ENCODE measurements at places on chromosomes 16 and 17. TPM values are rescaled to one million over a fixed set of nuclear protein-coding genes. Genes with fewer than 3 reads are reported as not detected.

- DNase-seq = no peak
Measured at GRCh38 chr17:39357986-39358385, 43.4 kb downstream of the FBXL20 start.

- DNase-seq = no peak
Measured at GRCh38 chr16:14389359-14389758, 240.7 kb downstream of the PARN start.

The CD7 gene
- 140 TPM for total RNA-seq

DNA sequence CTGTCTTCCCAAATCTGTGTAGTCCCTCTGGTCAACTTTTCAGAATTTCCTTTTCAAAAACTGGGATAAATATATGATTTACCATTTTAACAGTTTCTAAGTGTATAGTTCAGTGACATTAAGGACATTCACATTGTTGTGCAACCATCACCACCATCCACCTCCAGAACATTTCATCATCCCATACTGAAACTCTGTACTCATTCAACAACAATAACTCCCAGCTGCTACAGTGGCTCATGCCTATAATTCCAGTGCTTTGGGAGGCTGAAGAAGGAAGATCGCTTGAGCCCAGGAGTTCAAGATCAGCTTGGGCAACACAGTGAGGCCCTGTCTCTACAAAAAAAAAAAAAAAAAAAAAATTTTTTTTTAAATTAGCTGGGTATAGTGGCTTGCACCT, 131.0 kb downstream of the AATF start:
- no peak for DNase-seq

The DBF4B gene
- total RNA-seq = 5.0 TPM

DNA sequence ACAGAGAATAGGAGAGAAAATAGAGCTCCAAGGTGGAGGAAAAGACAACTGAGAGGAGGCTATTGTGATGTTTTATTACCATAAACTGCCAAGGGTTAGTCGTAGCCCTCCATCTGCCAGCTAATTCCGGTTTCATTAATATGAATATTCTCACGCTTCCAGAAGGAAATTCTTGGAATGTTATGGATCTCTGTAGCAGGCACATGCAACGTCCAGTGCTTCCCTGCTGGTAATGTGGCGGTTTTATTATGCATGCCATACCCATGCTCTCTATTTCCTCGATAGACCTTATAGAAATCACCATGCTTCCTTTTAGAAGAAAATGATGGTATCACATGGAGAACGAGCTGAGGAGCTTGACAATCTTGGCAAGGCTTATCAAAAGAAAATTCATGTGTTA, 463.6 kb downstream of the MAF start:
- no peak for DNase-seq

DNA sequence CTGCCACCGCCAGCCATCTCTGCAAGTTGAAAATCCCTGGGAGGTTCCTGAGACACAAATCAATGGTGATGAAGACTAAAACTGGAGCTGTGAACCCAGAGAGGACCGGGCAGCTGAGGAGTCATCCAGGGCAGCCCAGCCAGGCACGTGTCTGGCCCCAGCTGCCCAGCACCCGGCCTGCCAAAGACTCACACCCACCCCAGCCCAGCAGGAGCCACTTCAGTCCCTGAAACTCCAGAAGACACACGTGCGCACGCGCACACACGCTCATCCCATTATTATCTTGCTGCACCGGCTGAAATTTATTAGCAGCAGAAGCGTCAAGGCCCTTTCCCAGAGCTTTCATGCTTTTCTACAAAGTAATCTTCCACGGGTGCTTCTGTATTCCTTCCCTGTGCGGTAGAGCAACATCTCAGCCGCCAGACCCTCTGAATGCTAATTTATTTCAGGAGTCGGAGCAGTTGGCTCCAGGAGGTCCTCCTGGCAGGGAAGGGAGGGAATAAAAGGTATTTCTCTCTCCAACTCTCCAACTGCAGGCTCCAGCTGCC, 59.8 kb upstream of the RBFOX3 start:
- no peak for DNase-seq

The DGKE gene
- total RNA-seq = 45.5 TPM

- no peak for DNase-seq
Measured at GRCh38 chr16:84053237-84053636, 10.6 kb upstream of the SLC38A8 start.

DNA sequence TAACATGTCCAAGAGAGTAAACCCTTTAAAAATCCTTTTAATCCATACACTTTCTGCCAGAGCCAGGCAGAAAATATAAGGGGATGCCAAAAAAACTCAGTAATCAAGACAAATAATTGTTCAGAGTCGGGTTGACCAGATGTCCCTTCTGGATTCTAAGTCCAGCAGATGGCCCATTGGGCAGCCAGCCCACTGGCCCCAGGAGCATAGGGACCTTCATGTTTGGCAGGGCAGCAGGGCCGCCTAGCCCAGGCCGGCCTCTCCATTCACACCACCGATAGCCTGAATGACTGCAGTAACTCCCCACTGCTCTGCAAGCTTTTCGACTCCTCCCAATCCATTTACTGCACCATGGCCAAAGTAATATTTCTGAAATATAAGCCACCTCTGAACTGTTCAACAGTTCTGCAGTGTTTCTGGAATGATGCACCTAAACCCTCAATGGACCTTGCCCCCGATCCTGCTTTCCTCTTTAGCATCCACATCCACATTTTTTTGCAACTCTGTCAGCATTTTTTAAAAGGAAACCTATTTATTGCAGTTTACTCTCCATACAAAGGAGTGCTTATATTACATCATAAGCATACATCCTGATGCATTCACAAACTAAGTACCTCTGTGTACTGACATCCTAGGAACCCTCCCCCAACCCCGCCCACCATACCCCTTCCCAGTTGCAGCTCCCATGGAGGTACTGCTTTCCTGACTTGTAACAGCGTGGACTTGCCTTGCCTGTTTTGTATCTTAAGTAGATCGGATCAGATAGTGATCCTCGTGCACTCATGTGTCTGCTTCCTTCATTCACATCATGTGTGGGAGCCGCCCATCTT, 46.4 kb downstream of the LDHD start:
- no peak for DNase-seq

The ELAC2 gene
- total RNA-seq = 62.5 TPM

The CDH11 gene
- not detected for total RNA-seq

GRCh38 chr17:28096756-28097155, 54.3 kb downstream of the NLK start:
- no peak for DNase-seq

DNA sequence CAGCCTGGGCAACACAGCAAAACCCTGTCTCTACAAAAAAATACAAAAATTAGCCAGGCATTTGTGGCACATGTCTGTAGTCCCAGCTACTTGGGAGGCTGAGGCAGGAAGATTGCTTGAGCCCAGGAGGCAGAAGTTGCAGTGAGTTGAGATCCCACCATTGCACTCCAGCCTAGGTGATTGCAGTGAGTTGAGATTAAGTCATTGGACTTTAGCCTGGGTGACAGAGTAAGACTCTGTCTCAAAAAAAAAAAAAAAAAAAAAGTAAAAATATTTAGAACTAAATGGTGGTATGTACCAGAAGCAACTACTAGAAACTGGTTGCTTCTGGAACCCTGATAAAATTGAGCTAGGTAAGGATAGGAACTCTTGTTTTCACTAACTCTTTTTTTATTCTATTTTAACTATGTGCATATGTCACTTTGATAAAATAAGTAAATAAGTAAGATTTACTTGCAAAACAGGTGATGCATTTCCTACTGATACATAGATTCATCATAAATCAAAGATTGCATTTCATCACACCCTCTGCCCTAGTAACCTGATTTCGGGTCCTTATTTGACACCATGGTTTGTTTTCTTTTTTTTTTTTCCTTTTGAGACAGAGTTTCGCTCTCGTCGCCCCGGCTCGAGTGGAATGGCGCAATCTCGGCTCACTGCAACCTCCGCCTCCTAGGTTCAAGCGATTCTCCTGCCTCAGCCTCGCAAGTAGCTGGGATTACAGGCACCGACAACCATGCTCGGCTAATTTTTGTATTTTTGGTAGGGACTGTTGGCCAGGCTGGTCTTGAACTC, 66.0 kb downstream of the USP32 start:
- DNase-seq = no peak

GRCh38 chr16:85992359-85992758, 93.4 kb downstream of the IRF8 start:
- DNase-seq = no peak

The IRX6 gene
- total RNA-seq = not detected

DNA sequence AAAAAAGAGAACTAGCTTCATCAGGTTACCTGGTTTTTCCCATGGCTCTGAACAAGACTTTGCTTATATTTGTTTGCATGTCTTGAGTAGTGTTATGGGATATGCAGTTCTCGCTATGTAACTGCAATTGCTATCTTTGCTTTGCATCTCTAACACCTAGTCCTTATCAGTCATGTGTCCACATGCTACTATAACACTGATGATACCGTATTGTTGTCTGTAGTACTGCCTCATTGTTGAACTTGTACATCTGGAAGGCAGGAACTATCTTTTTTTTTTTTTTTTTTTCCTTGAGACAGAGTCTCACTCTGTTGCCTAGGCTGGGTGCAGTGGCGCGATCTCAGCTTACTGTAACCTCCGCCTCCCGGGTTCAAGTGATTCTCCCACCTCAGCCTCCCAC, 2.5 kb downstream of the PSME3 start:
- DNase-seq = no peak

GRCh38 chr17:38728290-38728831, 1.8 kb upstream of the CISD3 start:
- DNase-seq = peak; percentile 83

DNA sequence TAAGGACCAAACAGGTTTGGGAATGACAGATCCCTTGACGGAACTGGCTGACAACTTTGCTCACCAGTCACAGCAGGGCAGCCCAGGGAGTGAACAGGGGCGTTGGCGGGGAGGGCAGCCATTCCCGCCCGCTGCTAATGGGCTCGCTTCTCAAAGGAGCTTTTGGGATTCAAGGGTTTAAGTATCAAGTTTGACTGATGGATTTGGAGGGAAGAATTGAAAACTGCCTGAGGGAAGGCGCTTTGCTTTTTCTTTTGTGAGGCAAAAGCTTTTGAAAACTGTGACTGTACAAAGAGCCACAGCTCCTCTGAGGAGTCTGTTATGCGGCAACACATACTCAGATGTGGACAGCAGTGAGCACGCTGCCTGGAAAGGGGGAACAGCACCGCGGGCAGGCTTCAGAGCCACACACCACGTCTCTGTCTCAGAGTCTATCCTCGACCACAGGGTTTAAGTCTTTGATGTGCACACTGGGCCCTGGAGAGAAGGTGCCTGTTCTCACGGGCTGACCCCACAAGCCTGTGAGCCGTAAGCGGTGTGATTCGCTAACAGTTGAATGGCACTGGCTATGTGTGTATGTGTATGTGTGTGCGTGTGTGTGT, 79.9 kb upstream of the HSBP1 start:
- no peak for DNase-seq

- DNase-seq = no peak
Measured at GRCh38 chr16:54522584-54522983, 236.0 kb upstream of the IRX3 start.

DNA sequence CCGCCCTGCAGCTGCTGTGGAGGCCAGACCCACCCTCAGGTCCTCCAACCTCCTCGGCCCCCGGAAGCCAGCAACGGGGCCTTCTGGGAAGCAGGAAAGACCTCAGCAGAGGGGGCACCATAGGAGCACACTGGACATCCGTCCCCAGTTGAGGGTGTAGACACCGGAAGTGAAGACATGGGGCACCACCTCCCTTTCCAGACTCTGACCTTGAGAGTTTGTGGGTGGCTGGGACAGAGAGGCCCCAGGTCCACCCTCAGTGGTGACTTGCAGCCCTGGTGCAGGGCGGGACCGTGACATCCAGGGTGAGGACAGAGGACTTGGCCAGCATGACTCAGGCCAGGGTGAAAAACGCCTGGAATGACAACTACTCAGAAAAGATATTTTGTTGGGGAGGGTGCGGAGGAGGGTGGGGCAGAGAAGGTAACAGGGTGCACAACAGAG, 19.9 kb downstream of the CEP295NL start:
- no peak for DNase-seq

The EMP2 gene
- not detected for total RNA-seq

The TBC1D3I gene
- total RNA-seq = 1.4 TPM

GRCh38 chr17:79082311-79083190, 7.9 kb downstream of the ENGASE start:
- peak; percentile 24 for DNase-seq

The CDRT4 gene
- total RNA-seq = 21.0 TPM

GRCh38 chr17:75124819-75125162, 6.8 kb downstream of the NT5C start:
- no peak for DNase-seq

DNA sequence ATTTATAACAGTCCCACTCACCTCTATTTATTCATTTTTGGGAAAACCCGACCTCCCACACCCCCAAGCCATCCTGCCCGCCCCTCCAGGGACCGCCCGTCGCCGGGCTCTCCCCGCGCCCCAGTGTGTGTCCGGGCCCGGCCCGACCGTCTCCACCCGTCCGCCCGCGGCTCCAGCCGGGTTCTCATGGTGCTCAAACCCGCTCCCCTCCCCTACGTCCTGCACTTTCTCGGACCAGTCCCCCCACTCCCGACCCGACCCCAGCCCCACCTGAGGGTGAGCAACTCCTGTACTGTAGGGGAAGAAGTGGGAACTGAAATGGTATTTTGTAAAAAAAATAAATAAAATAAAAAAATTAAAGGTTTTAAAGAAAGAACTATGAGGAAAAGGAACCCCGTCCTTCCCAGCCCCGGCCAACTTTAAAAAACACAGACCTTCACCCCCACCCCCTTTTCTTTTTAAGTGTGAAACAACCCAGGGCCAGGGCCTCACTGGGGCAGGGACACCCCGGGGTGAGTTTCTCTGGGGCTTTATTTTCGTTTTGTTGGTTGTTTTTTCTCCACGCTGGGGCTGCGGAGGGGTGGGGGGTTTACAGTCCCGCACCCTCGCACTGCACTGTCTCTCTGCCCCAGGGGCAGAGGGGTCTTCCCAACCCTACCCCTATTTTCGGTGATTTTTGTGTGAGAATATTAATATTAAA, 638 bp upstream of the TMEM88 start:
- DNase-seq = no peak

GRCh38 chr17:32960815-32961214, 30.8 kb upstream of the SPACA3 start:
- no peak for DNase-seq

DNA sequence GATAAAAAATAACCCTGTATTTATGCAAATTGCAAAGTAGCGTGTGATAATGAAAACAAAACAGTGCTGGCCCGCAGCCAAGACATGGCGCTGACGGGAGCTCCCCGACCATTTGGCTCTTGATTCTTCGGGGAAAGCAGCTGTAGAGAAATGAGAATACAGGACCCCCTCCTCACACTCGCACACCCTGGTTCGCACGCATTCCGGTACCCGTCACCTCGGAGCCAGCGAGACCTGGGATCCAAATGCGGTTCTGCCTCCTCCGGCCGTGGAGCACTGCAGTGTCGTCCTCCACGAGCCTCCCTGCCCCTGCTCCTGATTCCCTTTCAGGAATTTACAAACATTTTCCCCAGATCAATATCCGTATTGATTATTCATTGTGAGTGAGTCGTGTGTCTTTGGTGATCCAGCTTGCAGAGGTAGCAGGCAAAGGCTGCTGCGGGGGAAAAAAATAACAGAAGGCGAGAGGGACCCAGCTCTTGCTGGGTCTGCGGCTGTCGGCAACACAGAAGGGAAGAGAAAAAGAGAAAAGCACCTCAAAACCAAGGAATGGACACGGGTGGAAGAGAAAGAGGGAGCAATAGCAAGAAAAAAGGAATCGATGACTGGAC, 184.1 kb upstream of the ZFHX3 start:
- DNase-seq = no peak

The MT1F gene
- 6.8 TPM for total RNA-seq

The EXOC3L1 gene
- 0.86 TPM for total RNA-seq

Data from CD4-positive, CD25-positive, alpha-beta regulatory T cell (primary cell).